ENCODE measurements at places on chromosomes 16 and 17. TPM values are rescaled to one million over a fixed set of nuclear protein-coding genes. Genes with fewer than 3 reads are reported as not detected.

KRTAP4-4 gene
- not detected for total RNA-seq

TMEM238L gene
- total RNA-seq: 2.3 TPM

UBN1 gene
- total RNA-seq: 12.0 TPM

TIMP2 gene
- 16.1 TPM for total RNA-seq

SPATA22 gene
- not detected for total RNA-seq

ADAM11 gene
- 0.96 TPM for total RNA-seq

C17orf50 gene
- total RNA-seq: not detected

PDIA2 gene
- not detected for total RNA-seq

ZFP1 gene
- total RNA-seq: 4.3 TPM

GPR179 gene
- not detected for total RNA-seq

MFSD6L gene
- total RNA-seq: 0.72 TPM

TLCD3B gene
- 0.20 TPM for total RNA-seq

SMG1 gene
- 49.5 TPM for total RNA-seq

FGF11 gene
- 8.6 TPM for total RNA-seq

GAST gene
- not detected for total RNA-seq

KRT40 gene
- total RNA-seq: not detected
